ENCODE measurements at places on chromosomes 6 and 20.

DNA sequence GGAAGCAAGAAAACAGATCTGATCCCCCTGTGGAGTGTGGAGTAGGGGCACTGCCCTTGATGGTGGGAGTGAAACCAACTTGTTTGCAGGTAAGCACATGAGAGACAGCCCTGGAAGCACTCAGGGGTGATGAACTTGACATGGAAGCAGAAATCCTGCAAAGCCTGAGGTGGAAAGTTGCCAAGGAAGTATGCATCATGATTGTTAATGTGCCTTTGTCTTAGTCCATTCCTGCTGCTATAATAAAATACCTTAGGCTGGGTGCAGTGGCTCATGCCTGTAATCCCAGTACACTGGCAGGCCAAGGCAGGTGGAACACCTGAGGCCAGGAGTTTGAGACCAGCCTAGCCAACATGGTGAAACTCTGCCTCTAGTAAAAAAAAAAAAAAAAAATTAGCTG lies 40.2 kb upstream of the IFNGR1 start:
- no peak for DNase-seq

DNA sequence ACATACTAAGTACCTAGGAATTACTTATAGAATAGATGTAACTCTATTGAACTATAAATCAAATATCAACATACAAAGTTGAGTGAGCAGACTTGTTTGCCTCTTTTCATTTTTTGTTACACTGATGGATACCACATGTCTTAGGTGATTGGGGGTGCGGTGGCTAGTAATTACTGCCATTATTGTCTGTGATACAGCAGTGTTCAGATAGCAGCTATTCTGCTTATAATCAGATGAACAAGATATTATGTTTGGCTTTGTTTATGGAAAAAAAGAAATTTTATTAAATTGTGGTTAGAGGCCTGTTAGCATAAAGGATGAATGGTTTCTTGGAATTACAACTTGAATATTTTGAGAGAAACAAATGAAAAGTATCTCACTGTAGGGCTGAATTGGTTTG lies 55.9 kb downstream of the KCNQ5 start:
- no peak for DNase-seq

DNA sequence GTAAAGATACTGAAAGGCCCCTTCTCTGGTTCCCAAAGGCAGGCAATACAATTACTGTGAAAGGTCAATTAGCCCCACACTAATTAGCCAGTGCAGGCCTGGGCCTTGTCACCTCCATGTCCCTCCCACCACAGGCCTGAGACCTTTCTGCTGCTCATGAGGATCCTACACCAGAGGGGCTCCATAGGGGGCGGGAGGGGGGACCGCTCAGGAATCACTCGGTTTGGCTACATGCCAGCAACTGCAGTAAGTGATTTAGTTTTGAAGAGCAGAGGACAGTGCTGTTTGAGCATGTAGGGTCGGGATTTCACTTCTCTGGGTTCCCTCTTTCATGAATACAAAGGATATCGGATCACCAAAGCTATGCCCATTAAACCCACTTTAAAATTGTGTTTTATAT lies 455.6 kb downstream of the PRKN start:
- DNase-seq: no peak

- no peak for DNase-seq
These were observed 121.4 kb downstream of the REV3L start for GRCh38 chr6:111361648-111362047.

GRCh38 chr6:34115403-34115795 lies 30.5 kb downstream of the GRM4 start:
- DNase-seq: no peak

- no peak for DNase-seq
These were observed 2.6 kb upstream of the MRGBP start for GRCh38 chr20:62793757-62794006.

GRCh38 chr6:5536644-5537043 lies 275.3 kb downstream of the FARS2 start:
- no peak for DNase-seq

DNA sequence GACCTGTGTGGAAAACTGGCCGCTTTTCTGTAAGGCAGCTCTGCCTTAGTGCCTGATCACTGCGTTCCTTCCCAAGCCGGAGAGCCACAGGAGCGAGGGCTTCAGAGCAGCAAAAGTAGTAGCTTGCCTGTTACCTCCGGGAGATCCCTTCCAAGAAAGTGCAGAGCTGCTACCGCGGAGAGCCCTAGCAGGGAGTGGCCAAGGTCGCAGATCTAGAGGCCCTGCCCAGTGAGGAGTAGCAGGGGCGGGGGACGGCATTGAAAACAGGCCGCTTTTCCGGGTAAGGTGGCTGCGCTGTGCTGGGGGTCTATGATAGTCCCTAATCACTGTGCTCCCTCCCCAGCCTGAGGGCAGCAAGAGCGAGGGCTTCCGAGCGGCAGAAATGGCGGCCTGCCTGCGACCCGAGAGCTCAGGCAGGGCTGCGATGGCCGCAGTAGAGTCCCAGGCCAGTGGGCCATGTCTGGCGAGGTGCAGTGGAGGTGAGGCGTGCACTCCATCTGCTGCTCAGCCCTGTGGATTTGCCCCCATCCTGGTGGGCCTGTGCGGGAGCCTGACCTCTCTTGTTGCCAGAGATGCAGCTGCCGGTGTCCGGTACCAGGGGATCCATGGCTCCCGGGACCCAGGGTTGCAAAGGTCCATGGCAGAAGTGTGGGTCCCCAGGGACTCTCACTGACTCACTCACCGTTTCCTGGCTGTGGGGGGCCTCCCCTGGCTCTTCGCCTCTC lies 67.3 kb downstream of the KLHL32 start:
- DNase-seq: no peak

DNA sequence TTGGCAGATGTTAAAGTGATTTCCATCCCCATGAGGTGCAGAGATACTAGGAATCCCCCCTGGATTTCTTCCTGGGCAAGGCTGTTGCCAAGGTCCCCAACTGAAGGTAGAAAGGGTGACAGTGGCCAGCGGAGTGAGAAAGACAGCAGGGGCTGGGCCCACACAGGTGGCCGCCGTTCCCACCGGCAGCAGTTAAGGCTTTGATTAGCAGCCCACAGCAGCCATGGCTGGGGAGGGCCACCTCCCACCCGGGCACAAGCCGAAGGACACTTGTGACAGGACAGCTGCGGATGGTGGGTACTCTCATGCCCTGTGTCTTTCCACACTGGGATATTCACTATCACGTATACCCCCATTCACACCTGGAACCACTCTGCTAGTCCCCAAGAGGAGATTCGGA lies 63.9 kb upstream of the CDYL start:
- no peak for DNase-seq

- no peak for DNase-seq
These were observed 40.3 kb upstream of the TBX18 start for GRCh38 chr6:84804720-84805119.

DNA sequence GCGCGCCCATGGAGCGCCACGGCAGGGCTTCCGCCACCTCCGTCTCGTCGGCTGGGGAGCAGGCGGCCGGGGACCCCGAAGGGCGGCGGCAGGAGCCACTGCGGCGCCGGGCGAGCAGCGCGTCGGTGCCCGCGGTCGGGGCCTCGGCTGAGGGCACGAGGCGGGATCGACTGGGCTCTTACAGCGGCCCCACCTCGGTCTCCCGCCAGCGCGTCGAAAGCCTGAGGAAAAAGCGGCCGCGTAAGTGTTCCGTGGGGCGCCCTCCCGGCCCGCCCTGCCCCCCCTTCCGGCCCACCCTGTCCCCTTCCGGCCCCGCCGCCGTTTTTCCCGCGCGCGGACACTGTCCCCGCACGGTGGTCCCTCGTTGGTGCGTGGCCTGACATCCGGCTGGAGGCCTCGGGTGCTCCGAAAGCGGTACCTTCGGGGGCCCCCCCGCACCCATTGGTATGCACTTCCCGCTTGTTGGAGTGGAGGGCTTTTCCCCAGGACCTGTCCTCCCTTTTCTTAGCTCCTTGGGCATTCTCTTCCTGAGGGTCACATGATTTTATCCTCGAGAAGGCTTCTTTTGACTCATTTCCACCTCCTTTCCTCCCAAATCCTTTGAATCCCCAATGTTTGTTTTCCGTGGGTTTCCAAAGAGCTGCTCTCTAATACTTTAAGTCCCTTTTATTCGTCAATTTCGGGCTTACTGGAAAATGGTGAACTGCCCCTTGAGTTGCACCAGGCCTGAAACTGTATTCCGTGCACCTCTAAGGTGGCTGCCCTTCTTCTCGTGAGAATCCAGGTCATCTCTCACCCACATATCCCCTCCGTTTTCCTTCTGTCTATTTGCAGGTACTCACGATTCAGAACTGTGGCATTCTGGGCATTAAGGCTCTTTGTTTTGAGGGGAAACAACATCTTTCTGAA lies 556 bp downstream of the PANK2 start:
- no peak for DNase-seq

- DNase-seq: no peak
These were observed 52.3 kb downstream of the PIGU start for GRCh38 chr20:34624629-34625028.

- DNase-seq: no peak
These were observed 11.8 kb upstream of the TCF21 start for GRCh38 chr6:133877116-133877515.

DNA sequence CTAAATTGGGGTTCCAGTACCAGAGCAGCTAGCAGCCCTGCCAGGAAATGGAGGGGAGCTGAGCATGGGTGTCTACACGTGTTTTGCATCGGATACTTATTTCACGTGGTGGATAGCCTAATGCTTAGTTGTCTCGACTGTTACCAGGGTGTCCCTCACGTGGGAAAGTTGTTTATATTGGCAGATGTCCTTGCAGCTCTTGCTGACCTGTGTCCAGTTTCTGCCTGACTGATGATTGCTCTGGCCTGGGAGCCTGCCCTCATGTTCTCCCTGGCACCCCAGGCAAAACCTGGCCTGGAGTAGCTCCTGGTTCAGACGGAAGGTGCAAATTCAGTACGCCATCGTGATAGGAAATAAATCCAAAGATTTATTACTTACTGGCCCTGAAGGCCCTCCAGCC lies 11.8 kb upstream of the FERMT1 start:
- no peak for DNase-seq

GRCh38 chr6:142827369-142827768 lies 117.6 kb downstream of the HIVEP2 start:
- DNase-seq: no peak

DNA sequence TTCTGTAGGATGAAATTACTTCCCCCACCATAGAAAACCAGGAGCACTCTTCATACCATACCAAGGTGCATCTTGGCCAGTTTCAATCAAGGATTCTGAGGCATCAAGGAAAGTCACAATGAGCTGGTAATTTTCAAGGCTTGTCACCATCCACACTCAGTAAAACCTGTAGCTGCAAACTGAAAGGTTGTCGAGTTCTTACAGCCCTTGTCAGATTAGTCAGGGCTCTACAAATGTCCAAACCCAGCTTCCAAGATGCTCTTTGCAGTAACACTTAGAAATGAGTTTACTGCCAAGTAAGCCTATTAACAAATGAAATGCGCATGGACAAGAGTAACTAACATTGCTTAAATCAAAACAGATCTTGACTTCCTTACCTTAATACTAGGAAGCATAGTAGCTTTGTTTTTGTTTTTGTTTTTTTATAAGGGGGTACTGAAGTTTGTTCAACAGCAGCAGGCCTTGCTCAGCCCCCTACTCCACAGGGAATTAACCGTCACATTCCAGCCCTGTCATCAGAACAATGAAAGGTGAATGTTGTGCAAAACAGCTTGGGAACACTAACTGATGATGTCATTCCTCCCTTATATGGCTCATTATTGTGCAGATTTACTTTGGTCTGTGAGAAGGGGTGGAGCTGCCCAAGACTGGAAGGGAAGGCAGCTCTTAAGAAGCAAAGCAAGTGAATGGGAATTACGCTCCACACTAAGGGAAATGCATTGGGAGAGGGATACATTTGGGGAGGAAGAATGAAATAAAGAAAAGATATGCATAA lies 49.9 kb upstream of the TMEM30A start:
- no peak for DNase-seq

- no peak for DNase-seq
These were observed 316.9 kb upstream of the PRDM1 start for GRCh38 chr6:105769197-105769596.

DNA sequence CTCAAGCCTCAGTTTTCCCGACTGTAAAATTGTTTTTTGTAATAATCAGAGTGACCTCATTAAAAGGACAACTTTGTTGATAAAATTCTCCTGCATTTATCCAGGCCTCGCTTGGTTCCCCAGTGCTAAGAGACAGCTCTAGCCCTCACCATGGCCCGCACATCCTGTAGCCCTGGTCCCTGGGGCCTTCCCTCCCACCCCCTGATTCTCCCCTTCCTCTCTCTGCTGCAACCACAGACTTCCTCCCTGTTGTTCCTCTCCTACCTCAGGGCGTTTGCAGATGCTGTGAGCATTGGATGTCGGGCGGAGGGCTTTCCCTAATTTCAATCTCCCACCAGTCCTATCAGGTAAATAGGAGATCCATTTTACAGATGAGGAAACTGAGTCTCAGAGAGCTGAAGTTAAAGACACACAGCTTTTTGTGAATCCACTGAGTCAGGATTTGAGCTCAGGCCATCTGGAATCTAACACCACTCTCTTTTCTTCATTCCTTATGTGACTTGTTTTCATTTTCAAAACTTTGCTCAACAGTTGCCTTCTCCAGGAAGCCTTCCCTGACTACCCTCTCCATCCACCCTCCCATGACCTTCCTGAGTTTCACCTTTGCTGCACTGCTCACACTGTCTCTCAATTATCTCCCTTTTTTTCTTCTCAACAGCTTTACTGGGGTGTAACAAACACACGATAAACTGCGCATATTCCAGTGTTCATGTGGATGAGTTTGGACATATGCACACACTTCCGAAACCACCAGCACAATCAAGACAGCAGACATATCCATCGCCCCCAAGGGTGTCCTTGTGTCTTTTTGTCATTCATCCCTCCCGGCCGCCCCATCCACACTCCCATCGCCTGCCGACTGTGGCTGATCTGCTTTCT lies 107.1 kb downstream of the CEBPB start:
- DNase-seq: no peak

DNA sequence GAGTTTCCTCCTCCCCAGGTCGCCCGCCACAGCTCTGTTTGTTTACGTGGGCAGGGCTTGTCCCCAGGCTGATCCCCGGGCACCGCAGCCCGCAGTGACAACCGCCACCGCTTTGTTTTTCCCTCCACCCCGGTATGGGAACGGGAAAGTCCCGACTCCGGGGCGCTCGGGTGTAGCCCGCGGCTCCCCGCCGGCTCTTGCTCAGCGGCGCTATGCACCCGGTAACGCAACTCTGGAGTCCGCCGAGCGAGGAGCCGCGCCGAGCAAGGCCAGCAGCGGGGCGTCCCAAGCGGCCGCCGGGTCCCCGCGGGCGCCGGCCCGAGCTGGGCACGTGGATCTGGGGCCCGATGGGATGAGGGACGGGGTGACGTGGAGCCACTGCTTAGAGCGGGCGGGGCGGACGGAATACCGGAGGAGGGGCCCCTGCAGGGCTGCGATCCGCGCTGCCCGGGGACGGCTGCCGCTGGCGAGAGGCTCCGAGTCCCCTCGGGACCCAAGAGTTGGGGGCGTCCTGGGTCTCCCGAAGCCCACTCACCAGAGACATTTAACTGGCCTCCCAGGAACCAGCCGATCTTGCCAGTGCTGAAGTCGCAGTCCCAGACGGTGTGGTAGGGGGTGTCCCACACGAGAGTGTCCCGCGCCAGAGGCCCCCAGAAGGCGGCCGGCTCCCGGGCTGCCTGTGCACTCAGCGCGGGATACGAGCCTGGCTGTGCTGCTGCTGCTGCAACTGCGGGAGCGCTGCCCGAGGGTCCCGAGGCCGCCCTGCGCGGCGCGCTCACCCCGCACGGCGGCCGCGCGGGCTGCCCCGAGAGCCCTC lies 497 bp downstream of the ACSS1 start:
- DNase-seq: no peak

- DNase-seq: no peak
These were observed 14.5 kb downstream of the LAMA5 start for GRCh38 chr20:62352402-62353288.
